ENCODE measurements at places on chromosomes 11 and 22.

DNA sequence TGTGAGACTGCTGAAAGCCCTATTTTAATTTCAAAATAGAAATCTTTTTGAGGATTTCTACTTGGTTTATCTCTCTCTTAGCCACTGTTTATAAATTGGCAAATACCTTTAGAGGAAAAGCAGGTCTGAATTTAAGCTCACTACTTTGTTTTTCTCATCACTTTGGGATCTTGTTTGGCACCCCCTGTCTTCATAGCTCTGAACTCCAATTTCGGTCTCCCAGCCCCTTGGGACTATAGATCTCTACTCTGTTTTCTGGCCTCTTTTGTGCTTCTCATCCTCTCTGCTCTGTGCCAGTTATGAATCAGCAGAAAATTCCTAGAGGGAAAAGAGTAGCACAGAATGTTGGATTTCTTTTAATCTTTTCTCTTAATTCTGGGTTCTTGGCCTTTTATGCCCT, 118.3 kb downstream of the CYP2R1 start:
- DNase-seq, result no peak

GRCh38 chr11:2189938-2190656, 18.5 kb upstream of the TH start:
- no peak for DNase-seq

DNA sequence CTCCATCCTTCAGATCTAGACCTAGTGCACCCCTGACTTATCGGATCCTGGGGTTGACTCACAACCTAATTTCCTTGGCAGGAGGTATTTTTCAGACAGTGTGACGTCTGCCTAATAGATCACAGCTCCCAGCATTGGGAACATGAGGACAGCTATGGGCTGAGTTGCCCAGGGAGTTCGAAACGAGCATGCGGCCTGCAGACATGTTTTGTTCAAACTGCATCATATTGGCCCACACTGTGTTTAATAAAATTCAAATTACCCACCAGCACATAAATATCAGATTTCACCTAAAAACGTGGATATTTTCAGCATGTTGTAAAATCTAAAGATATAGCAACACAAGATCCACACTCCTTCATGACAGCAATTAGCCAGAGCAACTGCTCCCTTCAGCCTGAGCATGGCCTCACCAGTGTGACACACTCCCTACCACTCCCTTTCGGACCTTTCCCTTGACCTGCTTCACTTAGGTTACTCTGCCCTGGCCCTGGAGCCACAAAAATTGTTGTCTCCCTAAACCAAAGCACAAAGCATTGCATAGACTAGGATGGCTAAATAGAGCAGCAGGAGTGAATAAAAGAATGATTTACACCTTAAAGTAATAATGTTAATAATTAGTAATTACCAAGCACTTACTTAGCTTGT, 53.6 kb upstream of the USP47 start:
- DNase-seq, result no peak

DNA sequence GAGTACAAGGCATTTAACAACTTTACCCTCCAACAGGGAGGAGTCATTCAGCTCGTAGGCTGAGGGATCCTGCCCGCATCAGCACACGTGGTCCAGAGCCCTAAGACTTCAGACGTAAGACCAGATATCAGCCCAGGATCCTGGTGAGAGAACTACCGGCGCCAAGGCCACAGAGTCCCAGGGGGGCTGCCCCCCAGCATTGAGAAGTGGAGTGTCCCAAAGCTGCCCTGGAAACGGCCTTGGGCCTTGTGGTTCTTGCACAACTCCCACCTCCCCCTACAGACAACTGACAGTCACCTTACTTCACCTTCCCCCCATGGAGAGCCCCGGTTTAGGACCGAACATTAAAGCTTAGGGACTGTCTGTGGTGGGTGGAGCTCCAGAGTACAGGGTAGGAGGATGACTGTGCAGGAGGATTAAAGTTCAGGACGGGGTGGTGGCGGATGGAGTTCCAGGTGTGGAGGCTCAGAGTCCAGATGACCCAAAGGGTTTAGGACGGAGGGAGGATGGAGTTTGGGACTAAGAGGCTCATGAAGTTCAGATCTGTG, 1.0 kb downstream of the C11orf91 start:
- DNase-seq, result no peak

DNA sequence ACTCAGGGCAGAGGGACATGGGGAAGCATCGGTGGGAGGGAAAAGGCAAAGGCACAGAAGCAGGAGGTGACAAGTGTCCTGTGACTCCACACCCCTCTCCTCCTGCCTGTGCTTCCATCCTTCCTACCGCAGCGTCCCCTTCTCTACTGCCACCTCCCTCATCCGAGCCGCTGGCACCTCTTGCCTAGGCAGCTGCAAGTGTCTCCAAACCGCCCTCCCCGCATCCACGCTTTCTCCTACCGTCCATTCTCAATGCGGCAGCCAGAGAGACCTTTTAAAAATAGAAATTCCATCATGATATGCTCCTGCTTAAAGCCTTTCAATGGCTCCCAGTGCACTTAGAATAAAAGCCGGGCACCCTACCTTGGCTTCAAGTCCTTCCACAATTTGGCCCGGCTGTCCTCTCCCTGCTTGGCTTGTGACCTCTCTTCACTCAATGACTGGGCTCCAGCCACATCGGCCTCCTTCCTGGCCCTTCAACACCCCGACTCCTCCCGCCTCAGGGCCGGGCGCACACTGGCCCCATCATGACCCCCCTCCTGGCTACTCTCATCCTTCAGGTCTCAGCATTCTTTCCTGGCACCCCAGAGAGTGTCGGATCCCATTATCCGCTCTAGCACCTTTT, 16.5 kb downstream of the LRRC10B start:
- DNase-seq, result no peak

DNA sequence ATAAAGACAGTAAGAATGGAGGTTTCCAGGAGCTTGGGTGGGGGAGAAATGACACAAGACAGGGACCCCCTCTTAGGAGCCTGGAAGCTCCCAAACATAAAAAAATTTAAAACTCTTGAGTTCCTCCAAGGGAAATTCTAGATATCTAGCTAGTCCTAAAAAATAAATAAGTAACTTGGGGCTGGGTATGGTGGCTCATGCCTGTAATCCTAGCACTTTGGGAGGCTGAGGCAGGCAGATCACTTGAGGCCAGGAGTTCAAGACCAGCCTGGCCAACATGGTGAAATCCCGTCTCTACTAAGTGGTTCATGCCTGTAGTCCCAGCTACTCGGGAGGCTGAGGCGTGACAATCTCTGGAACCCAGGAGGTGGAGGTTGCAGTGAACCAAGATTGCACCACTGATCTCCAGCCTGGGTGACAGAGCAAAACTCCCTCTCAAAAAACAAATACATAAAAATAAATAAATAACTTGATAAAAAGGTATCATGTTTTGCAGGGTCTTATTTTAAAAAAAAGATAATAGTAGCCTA, 20.0 kb upstream of the TOP3B start:
- no peak for DNase-seq

DNA sequence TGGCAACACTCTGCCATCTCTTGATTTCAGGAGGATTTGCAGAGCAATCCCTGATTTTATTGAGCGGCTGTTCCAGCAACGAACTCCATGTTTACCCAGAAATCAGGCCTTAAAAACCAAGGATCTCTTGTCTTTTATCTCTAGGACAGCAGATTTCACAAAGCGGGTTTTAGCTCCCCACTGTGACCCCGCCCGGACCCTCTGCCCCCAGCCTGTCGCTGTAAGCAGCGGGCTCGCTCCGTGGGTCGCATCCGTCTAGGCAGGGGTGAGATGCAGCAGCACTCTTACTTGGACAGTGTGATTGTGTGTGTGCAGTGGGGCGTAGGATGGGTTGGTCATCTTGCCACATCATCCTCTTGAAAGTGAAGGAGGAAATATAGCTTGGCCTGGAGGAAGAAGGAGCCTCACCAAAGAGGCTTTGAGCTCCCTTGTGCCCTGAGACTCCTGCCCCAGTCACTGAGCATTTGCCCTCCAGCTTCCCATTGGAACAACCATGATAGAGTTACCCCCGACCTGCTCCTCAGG, 189.2 kb upstream of the TBCEL start:
- DNase-seq, result no peak

- no peak for DNase-seq
Measured at GRCh38 chr11:132073787-132074186, 703.4 kb downstream of the NTM start.

GRCh38 chr11:8758619-8759169, 76.1 kb downstream of the RPL27A start:
- DNase-seq, result no peak

- no peak for DNase-seq
Measured at GRCh38 chr22:41920271-41920976, 5.5 kb upstream of the SHISA8 start.

DNA sequence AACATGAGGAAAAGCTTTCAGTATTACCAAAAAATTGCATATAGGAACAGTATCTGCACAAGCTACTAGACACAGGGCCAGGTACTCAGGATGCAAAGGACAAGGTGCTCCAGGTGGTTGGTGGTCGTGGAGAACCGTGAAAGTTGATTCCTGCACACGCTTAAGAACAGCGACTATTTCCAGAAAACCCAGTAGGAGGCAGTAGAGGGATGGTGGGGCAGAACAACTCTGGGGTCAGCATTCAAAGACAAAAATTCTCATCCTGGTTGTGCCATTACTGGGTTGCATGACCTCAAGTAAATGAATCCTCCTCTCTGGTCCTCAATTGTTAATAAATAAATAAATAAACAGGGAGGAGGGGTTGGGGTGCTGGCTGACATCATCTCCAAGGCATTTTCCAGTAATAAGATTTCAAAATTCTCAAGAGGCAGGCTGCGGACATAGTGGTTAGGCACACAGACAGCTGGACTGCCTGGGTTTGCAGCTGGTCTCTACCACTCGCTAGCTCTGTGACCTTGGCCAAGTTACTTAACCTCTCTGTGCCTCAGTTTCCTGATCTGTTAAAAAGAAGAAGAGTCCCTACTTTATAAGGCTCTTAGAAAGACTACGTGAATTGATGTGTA, 89.6 kb downstream of the ISX start:
- no peak for DNase-seq

- no peak for DNase-seq
Measured at GRCh38 chr11:10524471-10524870, 16.5 kb downstream of the RNF141 start.

DNA sequence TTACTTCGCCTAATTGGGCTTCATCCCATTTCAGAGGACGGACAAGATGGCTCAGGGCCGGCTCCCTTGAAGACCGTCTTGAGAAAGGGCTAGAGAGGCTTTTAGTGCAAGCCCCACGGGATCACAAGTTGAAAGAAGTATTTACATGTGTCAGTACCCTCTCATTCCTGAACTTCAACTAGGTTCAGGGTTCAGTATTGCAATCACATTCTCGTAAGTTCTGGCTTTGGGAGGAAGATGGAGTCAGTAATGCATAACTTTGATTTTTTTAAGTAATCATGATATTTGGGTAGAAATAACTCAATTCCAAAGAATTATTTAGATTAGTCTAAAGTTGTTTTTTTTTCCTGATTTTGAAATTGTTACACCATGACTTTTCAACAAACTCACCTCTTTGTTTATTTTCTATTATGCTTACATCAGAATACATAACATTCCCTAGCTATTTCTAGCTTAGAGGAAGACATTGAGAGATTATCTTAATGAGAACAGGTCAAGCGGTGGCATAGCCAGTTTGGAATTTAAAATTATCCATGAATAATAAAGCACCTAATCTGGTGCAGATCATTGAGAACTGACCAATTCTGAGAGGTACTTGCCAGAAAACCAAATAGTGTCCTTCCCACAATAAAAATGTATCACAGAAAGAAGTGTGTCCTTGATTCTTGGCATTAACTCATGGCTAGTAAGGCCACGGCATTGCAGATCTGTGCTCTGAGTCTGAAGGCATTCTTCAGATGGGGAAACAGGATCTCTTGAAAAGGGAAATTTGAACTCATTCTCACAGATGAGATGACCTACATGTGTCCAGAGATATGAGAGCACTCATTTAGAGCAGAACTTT, 92.1 kb upstream of the BLID start:
- DNase-seq, result no peak

DNA sequence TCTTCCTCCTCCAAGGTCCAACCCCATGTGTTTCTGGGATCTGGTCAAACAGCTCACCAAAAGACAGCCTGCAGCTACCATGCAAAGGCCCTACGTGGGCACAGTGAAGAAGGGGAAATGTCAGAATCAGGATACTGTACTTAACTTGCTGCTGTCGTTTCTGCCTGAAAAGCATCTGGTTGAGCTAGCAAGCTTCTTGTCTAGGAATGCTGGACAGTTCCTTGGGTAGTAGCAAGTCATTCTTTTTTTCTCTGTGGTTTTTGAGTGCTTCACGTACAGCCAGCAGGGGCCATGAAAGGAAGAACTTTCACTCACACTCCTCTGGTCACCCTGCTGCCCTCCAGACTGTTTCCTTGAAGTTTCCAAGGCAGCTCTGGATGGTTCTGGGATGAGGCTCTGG, 24.7 kb downstream of the RCOR2 start:
- no peak for DNase-seq

DNA sequence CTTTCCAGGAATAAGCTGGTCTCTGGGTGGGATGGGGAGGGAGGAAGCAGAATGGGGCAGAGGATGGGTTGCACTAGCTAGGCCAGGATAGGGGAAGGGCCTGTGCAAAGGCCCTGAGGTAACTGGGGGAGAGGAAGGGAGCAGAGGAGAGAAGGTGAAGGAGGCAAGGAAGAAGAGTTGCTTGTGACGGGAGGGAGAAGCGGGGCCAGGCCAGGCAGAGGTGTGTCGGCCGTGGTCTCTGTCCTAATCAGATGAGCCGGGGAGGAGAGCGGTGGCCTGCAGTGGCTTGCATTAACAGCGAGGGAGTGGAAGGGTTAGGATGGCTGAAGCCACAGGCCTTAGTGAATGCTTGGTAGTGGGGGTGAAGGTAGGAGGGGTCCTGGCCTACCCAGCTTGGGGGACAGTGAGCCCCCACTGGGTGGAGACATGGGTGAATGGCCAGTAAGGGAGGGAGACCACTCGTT, 6.0 kb upstream of the DERL3 start:
- DNase-seq, result no peak

GRCh38 chr11:86138958-86139357, 70.1 kb upstream of the PICALM start:
- no peak for DNase-seq

- DNase-seq, result no peak
Measured at GRCh38 chr11:59787816-59788215, 22.8 kb downstream of the MRPL16 start.

- no peak for DNase-seq
Measured at GRCh38 chr11:71202598-71202944, 49.8 kb downstream of the SHANK2 start.

GRCh38 chr11:70365544-70365927, 32.8 kb upstream of the CTTN start:
- no peak for DNase-seq

DNA sequence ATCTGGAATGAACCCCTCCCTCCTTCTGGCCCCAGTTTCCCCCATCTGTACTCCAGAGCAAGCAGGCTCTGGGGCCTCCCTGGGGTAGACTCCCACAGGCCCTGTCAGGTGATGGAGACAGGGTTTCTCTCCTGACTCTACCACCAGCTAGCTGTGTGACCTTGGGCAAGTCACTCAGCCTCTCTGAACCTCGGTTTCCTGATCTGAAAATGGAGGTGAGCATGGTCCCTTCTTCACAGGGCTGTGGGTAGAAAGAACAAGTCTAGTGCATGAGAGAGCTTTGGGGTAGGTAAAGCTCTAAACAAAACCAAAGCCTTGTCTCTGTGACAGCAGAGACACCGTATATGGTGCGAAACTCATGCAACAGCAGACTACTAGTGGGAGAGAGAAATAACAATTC, 5.6 kb downstream of the CD5 start:
- no peak for DNase-seq

GRCh38 chr22:38940811-38941384, 16.5 kb upstream of the APOBEC3A start:
- DNase-seq, result no peak

Data from spinal cord (tissue), 10 donors.